Muscle of back (tissue), 13 donors: ENCODE measurements at places on chromosomes 12 and 14.

DNA sequence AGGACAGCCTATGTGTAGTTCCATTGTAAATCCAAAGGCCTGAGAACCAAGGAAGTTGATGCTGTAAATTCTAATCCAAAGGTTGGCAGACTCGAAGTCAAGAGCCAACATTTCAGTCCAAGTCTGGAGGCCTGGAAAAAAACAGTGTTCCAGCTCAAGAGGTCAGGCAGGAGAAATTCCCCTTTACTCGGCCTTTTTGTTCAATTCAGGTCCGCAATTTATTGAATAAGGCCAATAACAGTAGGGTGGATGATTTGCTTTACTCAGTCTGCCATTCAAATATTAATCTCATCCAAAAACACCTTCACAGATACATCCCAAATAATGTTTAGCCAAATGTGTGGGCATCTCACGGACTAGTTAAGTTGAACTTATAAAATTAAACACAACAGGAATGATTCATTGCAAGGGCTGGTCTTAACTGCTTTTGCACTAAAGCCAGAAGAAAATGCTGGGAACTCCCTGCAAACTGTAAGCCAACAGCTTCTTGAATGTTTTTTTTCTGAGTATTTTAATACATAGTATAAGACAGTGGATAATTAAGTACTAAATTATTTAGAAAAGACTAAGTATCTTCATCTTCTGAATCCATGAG, 197.4 kb upstream of the GARIN6 start:
- no peak for DNase-seq

GRCh38 chr12:111953455-111953854, 59.5 kb downstream of the TMEM116 start:
- no peak for DNase-seq

DNA sequence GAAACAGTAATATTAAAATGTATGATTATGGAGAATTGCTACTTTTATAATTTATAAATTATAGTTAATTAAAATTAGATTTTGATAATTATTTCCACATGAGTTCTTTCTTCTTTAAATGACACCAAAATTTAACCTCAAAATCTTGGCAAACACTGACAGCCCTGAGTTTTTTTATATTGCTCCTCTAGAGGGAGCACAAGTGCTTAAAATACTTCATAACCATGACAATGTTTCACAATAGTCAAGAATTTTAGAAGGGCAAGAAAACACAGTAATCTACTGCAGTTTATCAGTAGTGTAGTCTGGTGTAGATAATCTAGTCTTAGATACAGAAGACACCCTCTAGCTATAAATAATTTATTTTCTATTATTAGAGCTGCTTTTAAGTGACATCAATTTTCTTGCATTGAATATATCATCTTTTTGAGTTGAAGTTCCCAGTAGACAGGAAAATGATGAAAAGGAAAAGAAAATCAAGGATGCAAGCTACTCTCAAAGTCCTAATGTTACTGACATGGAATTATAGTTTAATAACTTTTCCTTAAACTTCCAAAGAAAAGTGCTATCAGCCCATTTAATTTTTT, 14.3 kb upstream of the PTGER2 start:
- DNase-seq = peak; percentile 50

GRCh38 chr14:73250781-73251500, 13.6 kb downstream of the PAPLN start:
- DNase-seq = no peak
